ENCODE measurements at places on chromosomes 7 and 10.

GRCh38 chr7:92884218-92884617 is 47.8 kb upstream of the CDK6 start:
- DNase-seq, result no peak

DNA sequence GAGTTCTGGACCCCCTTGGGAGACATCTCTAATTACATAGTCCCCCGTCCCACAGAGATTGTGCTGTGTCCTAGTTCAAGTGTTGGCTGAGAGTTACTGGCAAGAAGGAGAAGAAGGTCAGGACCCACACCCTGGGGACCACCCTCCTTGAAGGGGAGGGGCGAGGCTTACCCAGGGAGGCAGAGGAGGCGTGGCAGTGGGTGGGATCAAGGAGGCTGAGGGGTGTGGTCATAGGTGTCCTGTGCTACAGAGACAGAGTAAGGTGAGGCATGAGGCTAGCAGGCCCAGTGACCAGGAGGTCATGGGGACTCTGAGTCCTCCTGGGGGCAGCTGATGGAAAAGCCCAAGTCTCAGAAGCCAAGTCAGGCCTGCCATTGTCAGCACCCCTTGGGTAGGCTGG is 29.4 kb upstream of the ADCYAP1R1 start:
- DNase-seq, result no peak

DNA sequence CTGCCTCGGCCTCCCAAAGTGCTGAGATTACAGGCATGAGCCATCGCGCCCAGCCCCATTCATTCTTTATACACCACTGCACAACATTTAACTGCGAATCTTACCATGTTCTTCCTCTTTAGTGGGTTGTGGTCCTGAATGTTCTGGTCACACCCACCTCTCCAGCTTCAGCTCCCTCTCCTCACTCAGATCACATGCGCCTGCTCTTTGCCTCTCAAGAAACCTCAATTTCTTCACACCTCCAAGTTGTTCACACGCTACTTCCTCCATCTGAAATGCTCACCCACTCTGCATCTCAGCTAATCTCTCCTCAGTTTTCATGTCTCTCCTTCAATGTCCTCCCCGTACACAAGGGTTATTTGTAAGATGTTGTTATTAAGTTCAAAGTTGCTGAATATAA is 2.4 kb upstream of the PRR15 start:
- no peak for DNase-seq

DNA sequence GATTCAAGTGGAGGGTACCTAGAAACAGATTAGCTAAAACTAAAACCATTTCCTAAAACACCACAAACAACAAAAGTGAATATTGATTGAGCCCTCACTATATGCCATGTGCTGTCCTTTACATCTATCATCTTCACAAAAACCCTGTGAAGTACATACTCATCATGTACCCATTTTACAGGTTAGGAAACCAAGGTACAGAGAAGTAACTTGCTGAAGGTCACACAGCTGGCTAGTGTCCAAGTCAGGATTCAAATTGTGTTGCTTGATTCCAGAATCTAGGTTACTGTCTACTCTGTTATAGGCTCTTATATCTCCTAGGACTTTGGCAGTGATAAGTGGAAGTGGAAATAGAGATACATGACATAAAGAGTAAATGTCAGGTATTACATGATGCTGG is 463.8 kb downstream of the LRMDA start:
- no peak for DNase-seq

DNA sequence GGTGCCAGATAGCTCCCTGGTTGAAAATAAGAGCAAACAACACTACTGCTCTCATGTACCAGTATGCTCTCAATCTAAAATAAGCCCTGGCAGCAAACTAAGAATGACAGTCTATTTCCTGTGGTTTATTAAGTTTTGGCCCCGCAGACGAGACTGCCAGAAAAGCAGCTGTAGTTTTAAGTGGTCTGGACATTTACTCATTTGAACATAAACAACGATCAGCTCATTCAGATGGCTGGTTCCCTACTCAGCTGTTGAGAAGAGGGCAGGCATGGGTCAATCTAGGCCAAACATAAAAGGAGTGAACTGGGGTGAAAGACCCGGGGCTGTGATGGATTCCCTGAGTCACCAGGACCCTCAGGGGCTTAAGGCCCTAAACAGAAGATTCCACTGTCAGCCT is 4.5 kb downstream of the TRIL start:
- no peak for DNase-seq

- no peak for DNase-seq
Measured at GRCh38 chr10:69838853-69839252, 37.1 kb downstream of the COL13A1 start.

- no peak for DNase-seq
Measured at GRCh38 chr10:97049670-97050069, 136.1 kb downstream of the SLIT1 start.

DNA sequence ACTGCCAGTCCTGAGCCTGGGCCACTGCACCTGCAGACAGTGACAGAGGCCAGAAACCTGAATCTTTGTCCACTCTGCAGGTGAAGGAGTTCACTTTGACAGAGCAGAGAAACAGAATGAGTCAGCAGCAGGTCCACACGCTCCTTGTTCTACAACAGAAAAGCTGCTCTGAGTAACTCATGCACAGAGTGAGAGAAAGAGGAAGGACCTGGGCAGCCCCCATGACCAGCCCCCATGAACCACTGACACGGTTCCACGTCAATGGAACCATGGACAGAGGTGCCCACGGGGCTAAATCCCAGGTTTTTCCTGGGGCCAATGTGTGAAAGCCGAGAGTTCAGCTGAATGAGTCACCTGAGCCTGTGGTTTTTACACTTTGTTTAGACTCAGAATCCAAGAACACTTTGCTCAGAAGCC is 40.8 kb upstream of the CTBP2 start:
- DNase-seq, result no peak

DNA sequence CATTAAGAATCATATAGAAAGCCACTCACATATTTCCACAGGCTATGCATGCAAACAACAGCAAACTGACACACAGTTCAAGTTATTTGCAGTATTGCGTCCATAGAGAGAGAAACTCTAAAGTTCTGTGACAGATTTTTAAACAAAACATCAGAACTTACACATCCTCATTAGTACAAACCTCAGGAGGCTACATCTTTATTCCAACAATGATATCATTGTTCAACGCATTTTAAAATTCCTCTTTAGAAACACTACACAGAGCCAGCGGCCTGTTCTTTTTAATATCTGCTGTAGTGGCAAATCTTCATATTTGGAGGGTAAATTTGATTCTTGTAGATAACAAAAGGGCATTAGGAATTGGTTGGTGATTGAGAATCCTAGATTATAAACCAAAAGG is 55.9 kb upstream of the NFE2L3 start:
- no peak for DNase-seq

DNA sequence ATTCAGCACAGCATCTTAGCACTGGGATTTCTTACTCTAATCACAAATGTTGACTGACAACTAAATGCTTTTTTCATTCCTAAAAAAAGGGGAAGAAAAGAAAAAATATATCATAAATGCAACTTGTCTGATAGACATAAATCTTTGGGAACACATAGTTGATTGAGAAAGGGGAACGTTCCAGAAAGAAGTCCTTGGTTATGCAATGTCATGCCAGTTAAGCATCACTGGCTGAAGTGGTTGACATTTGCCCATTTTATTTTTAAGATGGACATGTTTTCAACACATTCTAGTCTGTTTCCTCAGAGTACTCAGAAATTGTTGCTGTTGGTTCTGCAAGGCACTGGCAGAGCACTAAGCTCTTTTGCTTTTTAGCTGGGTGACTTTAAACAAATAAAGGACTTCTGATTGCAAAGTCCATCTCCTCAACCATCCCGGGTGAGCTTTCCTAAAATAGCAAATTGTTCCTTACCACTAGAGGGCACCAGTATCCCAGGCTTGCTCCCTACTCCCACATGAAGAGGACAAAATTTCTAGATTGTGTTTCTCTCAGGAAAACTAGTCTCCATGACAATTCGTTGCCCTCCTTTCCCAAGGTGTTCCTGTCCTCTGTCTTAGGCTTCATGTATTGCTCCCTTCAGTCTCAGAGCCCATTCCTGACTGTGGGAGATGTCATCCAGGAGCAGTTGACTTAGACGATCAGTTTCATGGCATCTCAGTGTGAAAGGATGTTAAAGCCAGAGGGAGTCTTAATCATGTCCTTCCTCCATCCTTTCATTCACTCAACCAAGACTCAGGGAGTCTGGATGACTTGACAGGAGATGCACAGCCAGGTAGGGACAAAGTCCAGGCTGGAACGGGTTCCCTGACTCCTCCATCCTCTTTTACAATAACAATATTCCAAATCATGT is 23.9 kb downstream of the OPALIN start:
- DNase-seq, result peak; percentile 62

DNA sequence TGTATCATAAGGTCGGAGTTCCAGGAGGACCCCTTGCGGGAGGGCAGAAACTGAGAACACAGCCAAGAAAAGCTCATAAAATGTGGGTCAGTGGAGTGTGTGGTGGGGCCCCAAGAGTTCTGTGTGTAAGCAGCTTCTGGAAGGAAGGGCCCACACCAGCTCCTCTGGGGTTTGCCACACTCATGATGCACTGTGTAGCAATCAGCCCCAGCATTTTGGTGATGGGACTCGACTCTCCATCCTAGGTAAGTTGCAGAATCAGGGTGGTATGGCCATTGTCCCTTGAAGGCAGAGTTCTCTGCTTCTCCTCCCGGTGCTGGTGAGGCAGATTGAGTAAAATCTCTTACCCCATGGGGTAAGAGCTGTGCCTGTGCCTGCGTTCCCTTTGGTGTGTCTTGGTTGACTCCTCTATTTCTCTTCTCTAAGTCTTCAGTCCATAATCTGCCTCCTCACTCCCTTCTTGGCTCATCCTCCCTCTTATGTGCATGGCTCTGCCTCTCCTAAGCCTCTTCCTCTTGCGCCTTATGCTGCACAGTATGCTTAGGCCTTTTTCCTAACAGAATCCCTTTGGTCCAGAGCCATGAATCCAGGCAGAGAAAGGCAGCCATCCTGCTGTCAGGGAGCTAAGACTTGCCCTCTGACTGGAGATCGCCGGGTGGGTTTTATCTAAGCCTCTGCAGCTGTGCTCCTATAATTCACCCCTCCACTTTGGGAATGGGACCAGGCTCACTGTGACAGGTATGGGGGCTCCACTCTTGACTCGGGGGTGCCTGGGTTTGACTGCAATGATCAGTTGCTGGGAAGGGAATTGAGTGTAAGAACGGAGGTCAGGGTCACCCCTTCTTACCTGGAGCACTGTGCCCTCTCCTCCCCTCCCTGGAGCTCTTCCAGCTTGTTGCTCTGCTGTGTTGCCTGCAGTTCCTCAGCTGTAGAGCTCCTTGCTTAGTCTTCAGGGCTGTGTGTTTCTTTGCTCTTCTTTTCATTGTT is 17.8 kb downstream of the PRSS2 start:
- no peak for DNase-seq

- DNase-seq, result no peak
Measured at GRCh38 chr7:3995187-3995586, 686.9 kb upstream of the FOXK1 start.

DNA sequence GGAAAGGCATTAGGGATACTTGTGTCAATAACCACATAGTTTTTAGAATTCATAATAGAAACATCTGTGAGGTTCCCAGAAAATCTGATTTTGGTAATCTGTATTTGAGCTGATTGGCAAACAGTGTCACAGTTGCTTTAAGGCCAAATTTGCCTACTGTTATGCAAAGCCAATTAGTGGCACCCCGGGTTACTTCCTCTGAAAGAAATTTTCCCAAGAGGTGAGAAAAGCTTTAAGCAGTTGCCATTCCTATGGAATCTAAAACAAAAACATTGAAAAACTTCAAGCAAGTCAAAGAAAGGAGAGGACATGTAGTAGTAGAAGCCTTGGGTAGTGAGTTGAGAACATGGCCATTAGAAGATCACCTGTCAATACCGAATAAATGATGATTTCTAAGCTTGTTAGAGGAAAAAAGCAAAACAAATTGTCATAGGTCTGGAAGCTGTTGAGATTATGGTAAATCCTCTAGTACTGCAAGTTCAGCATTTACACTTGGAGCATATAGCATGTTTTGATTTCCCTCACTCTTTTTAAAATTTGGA is 176.8 kb downstream of the TWIST1 start:
- no peak for DNase-seq

DNA sequence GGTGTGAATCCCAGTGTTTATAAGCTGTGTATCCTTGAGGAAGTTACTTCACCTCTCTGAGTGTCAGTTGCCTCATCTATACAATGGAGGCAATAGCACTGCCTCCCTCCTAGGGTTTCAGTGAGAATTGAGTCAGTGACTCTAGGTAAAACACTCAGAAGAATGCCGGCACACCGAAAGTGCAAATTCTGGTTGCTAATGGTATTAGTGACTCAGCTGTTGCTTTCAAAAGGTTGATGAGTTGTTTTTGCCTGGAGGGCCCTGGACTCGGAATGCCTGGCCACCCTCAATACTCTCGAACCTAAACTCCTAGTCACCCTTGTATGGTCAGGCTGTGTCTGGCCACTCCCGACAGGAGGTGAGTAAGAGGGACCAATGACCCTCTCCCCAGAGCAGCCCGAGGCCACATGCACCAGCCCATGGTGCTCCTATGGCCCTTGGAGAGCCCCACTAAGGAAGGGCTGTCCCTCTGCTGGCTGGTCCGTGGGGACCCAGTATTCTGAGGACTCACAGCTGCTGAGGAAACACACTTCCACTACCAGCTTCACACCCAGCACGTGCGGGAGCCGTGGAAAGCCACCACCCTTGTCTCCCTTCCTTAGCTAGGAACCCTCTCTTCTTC is 60.2 kb downstream of the CALML3 start:
- no peak for DNase-seq

- DNase-seq, result no peak
Measured at GRCh38 chr10:122939856-122940543, 14.0 kb downstream of the C10orf88 start.

DNA sequence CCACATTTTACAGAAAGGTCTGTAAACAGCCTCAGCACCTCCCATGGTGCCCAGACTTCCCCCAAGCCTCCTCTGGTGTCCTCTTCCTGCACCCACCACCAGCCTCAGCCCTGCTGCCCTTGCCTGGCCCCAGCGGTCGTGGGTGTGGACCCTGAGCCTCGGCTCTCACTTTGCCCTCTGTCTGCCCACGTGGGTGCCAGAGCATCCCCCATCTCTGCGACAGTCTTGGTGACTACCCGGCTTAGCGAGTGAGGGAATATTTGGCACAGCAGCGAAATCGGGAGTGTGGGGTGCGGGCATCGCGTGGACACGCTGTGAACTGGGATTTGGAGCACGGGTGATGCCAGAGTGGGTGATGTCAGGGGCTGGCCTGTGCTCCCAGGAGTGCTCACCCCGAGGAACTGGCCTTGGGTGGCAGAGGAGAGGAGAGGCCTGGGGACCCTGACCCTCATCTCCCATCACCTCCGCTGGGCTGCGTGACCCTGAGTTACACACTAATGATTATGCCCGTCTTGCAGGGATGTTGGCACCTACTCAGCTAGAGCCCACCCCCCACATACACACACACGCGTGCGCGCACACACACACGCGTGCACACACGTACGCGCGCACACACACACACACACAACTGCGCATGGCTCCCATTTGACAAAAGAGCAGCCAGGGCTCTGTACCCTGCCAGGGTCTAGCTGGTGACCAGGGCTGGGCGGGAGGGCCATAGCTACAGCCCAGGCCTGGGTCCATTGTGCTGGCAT is 8.7 kb downstream of the ELFN1 start:
- DNase-seq, result no peak

- no peak for DNase-seq
Measured at GRCh38 chr7:75019800-75020199, 53.8 kb downstream of the RCC1L start.

Measured in amygdala (tissue), 56 donors.